ENCODE measurements at places on chromosomes 12 and 14.

DNA sequence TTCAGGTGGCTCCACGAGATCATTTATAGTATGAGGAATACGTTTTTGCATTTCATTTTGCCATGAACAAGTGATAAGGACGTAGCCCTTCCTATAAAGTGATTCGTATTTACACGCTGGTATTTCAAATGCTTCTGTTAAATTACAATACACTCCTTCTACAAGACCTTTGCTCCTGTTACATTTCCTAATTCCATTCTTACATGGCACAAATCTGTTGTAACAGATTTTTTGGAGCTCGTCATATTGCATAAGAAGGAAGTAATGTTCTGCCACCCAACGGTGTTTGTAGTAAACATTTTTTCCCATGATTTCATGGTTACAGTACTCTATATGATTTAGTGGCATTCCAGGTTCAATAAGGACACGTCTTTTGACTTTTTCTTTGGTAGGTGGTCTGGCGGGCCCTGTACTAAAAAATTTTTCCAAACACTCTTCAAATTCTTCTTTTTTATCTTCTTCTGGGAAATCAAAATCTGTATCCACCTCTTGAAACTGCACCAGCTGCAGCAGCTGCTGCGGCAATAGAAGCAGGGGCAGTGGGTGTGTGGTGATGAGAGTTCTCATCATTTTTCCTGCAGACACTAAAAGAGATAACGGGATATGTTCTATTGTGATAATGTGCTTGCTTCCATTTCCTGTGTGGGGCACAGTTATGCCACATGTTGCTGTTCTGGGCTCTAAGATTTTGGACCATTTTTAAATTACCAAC, 4.2 kb downstream of the RNASE9 start:
- no peak for DNase-seq

- DNase-seq: no peak
These were observed 161.8 kb downstream of the EFCAB11 start for GRCh38 chr14:89792489-89793366.

DNA sequence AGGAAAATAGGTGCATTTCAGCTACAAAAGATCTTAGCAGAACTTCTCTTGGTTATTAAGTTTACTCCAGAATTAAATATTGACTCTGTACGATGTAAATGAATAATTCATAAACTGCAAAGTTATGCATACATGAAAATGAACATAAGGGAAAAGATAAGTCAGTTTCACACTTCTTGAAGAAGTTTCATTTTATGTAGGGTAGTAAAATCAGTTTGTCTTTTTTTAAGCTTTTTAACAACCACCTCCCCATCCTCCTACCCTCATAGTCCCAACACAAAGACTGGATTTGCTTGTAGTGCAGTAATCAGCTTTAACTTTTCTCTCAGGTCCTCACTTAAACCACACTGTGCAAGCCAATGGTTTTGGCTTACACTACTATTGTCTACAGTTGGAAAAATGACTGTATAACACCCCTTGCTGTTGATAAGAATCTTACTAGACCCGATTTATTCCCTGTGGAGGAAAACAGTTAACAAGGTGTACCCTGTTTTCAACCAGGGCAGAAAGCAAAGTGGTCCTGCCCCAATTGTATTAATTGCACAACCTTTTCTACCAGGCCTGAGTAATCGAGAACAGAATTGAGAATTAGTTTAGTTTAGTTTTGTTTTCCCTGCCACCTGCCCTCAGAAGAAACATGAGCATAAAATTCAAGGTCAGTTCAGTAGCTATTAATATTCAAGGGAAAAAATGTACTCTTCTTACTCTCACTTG, 44.1 kb downstream of the NIN start:
- no peak for DNase-seq

- no peak for DNase-seq
These were observed 4.8 kb downstream of the CATSPERB start for GRCh38 chr14:91727121-91727520.

DNA sequence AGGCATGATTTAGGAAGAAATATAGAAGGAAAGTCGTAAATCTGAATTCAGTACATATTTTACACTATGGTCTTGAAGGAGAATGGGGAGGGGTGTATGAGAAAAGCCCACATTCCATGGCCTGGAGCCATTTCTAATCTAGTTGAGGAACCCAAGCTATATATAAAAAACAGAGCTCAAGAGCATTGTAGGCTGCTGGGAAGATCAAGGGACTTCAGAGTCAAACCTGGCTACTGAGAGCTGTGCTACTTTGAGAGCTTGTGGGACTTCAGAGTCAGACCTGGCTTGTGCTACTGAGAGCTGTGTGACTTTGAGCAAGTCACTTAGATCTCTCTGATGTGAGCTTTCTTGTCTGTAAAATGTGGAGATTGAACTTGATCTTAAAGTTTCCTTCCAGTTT, 58.7 kb downstream of the TBK1 start:
- no peak for DNase-seq

- DNase-seq: peak; percentile 72
These were observed 48.5 kb downstream of the BAZ2A start for GRCh38 chr12:56581418-56582145.

DNA sequence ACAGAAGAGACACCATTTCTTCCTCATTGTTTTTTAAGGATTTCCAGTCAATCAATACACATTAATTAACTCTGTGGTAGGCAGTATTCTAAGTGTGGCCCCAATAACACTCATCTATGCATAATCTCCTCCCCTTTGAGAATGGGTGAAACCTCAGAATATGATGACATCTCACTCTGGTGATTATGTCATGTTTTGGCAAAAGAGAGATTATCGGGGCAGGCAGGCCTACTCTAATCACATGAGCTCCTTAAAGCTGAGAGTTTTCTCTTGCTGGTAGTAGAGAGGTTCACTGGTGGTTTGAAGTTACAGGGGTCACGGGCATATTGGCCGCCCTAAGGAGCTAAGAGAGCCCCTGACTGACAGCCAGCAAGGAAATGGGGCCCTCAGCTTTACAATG, 7.1 kb upstream of the LGMN start:
- DNase-seq: no peak

DNA sequence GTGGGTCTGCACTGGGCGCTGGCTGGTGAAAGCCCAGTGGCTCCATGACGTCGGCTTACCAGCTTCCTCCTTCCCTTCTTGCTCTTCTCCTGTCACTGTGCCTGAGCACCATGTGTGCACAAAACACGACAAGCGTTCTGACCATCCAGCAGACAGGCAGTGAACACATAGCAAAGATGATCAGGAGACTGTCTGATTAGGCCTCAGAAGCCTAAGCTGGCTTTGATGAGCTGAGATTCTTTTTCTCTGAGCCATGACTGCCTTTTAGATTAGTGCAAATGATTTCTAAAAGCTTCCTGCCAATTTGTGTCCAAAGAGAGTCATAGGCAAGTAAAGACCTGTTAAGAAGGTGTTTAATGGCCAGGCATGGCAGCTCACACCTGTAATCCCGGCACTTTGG, 83.1 kb downstream of the AACS start:
- DNase-seq: no peak

- DNase-seq: no peak
These were observed 488 bp upstream of the FBXW8 start for GRCh38 chr12:116910280-116910644.

- no peak for DNase-seq
These were observed 82.1 kb downstream of the APAF1 start for GRCh38 chr12:98727196-98727595.

DNA sequence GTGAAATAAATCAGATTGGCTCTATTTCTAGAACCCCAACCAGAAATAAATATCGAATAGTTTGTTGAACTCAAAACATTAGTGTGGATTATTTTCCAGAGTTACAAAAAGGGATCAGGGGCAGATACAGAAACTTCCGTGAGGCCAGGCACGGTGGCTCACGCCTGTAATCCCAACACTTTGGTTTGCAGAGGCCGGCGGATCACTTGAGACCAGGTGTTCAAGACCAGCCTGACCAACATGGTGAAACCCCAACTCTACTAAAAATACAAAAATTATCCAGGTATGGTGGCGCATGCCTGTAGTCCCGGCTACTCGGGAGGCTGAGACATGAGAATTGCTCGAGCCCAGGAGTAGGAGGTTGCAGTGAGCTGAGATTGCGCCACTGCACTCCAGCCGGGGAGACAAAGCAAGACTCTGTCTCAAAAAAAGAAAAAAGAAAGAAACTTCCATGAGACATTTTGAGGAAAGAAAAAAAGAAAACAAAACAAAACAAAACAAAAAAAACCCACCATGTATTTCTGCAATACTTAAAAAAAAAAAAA, 2.1 kb downstream of the FBXO21 start:
- DNase-seq: no peak

GRCh38 chr12:94603434-94604365, 46.7 kb downstream of the TMCC3 start:
- peak; percentile 24 for DNase-seq

- DNase-seq: no peak
These were observed 106.0 kb upstream of the CCDC196 start for GRCh38 chr14:66380143-66380542.

GRCh38 chr14:75258079-75258802, 20.4 kb upstream of the FOS start:
- no peak for DNase-seq

- no peak for DNase-seq
These were observed 1.9 kb downstream of the FAM186A start for GRCh38 chr12:50394469-50395029.

- DNase-seq: no peak
These were observed 51.5 kb downstream of the ST8SIA1 start for GRCh38 chr12:22283006-22283506.

GRCh38 chr12:15049461-15050153, 76.8 kb downstream of the PDE6H start:
- no peak for DNase-seq

GRCh38 chr14:89826596-89826995, 127.9 kb downstream of the EFCAB11 start:
- no peak for DNase-seq

DNA sequence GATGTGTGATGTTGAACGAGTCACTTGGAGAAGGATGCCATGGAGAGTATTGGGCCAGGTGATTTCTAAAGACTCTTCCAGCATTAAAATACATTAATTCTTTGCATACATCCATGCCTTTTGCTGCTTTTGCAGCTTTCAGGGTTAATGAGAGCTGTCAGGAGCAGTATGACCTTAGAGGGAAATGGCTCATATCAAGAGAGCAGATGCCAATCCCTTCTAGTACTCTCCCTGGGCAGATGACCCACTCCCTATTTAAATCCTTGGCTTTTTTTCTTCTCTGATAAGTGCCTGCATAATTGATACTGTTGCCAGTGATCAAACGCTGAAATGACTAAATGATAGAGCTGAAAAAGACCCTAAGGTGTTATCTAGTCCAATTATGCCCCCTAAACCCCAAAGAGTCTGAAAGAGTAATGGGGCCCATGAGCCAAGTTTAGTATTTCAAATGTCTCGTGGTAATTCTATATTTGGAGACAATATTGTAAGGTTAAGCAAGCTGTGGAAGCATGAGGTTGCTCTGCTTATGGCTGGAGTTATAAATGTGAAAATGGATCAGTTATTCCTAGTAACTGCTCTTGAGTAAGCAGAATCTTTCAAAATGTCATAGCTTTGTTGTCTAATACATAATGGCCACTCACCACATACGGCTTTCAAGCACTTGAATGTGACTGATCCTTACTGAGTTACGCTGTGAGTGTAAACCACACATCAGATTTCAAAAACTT, 137.3 kb downstream of the ETV6 start:
- DNase-seq: peak; percentile 1

DNA sequence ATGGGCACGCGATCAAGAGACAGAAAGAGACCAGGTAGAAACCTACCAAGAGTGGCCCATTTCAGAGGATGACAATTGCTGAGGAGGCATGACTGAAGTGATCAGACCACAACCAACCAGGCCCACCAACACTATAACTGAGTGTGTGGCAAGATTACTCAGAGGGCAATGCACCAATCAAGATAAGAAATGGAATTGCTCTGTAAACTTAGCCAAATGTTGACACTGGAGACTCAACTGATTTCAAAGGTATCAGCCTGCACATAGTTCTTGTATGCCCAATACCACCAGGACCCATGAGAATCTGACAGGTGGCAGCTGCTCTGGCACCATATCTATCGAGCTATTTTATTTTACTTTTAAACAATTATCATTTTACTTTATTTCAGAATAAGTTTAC, 128.9 kb downstream of the FOXN3 start:
- DNase-seq: no peak

DNA sequence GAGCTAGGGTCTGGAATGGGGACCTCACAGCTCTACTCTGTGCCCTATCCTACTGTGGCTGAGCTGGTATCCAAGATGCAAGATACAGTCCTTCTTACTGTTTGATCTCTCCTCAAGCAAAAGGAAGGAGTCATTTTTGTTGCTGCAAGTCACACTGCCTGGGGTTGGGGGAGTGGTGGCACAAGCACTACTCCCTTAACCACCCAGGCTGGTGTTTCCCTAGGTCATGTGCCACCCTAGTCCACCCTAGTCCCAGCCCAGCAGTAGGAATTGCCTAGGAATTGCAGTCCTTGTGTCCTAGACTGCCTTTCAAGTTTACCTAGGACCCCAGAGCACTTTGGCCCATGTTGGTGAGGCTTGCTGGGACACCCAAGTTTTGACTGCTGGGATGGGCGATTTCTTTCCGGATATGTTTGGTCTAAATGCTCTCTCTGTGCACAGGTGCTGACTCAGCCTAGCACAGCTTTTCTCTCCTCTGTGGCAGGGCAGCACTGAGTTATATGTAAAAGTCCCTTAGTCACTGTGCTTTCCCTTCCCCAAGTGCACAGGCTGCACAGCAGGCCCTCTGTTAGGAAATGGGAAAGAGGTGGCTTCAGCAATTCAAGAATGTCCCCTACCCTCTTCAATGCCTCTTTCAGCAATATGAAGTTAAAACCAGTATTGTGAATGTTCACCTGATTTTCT, 54.9 kb downstream of the SLC6A15 start:
- DNase-seq: no peak

DNA sequence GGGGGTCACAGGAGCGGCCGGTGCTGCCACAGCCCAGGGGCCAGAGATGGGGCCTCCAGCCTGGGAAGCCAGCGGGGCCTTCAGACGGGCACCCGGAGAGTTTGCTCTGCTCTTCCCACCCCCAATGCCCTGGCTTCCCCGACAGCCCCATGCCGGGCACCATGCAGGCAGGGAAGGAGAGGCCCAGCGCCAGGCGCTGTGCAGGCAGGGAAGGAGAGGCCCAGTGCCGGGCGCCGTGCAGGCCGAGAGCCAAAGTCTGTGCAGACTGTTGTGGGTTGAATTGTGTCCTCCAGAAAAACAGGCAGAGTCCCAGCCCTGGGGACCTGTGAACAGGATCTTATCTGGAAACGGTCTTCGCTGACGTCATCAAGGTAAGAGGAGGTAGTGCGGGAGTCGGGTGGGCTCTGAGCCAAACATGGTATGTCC, 34.3 kb downstream of the GALNT9 start:
- no peak for DNase-seq

GRCh38 chr14:72444701-72445100, 449.2 kb downstream of the DPF3 start:
- no peak for DNase-seq

- no peak for DNase-seq
These were observed 63.4 kb upstream of the DICER1 start for GRCh38 chr14:95220663-95221231.

- no peak for DNase-seq
These were observed 212.9 kb upstream of the HMGA2 start for GRCh38 chr12:65611396-65611795.

GRCh38 chr12:95709152-95709551, 81.4 kb downstream of the NTN4 start:
- DNase-seq: no peak
